ENCODE measurements at places on chromosomes 3 and 15. TPM values are rescaled to one million over a fixed set of nuclear protein-coding genes. Genes with fewer than 3 reads are reported as not detected.

The C3orf22 gene
- not detected for total RNA-seq

The CYP8B1 gene
- total RNA-seq, result not detected

The FSD2 gene
- not detected for total RNA-seq

The KLF15 gene
- total RNA-seq, result not detected

- no peak for DNase-seq
These were observed 45.4 kb downstream of the EFHB start for GRCh38 chr3:19888428-19889152.

- no peak for DNase-seq
These were observed 42.5 kb upstream of the ABHD10 start for GRCh38 chr3:111936191-111936841.

DNA sequence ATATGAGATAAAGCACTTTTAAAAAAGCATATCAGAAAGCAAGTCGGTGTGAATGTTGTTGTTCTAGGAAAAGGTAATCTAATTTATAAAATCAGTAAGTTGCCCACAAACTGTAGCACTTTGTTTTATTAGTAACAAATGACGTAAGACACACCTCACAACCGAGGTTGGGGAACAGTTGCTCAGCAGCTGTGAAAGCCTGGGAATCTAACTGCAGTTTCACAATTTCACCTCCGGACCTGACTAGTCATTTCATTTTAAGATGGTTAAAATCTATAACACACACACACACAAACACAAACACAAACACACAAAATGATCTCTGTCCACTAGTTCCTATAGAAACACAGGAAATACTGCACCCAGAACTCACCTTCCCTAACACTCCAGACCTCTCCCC, 406.7 kb upstream of the NR2F2 start:
- DNase-seq, result no peak

GRCh38 chr3:133119176-133119575, 81.0 kb downstream of the TMEM108 start:
- DNase-seq, result no peak

GRCh38 chr15:66705277-66706146, 3.5 kb downstream of the SMAD6 start:
- DNase-seq, result no peak

Data from T-helper 17 cell (primary cell).